ENCODE measurements at places on chromosomes 6 and 20.

GRCh38 chr20:22006306-22006705 is 300.8 kb downstream of the PAX1 start:
- DNase-seq: no peak

- no peak for DNase-seq
Observed at GRCh38 chr6:43706788-43707187, 19.2 kb upstream of the MRPS18A start.

- peak; percentile 21 for DNase-seq
Observed at GRCh38 chr20:56964901-56965300, 301.5 kb downstream of the BMP7 start.

- DNase-seq: no peak
Observed at GRCh38 chr6:105485456-105485855, 82.6 kb upstream of the PREP start.

- no peak for DNase-seq
Observed at GRCh38 chr6:3693831-3694230, 57.7 kb downstream of the PXDC1 start.

GRCh38 chr6:146912730-146913685 is 291.2 kb upstream of the STXBP5 start:
- DNase-seq: no peak

DNA sequence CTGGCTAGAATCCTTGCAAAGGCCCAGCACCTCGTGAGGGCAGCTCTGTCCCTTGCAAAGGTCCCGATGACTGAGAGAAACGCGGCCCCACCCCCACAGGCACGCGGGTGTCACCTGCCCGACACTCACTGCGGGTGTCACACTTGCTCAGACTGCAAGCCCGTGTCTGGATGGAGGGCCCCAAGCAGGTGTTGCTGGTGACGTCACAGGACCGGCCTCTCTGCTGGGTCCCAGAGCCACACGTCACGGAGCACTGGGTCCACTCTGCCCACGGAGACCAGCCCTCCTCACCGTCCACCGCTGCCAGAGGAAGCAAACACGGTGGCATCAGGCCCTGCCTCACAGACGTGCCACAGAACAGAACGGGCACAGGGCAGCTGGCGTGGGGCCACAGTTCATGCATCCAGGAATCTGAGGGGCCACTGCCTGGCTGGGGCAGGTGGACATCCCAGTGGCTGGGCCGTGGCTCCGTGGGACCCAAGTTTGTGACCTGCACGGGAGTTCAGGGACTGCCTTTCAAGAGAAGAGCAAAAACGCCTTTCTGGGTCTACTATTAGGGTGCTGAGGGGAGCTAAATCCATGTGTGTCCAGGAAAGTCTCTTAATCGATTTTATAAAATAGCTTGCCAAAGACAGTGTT is 16.0 kb downstream of the THBS2 start:
- no peak for DNase-seq

GRCh38 chr20:23776067-23776771 is 25.5 kb upstream of the CST1 start:
- peak; percentile 36 for DNase-seq

DNA sequence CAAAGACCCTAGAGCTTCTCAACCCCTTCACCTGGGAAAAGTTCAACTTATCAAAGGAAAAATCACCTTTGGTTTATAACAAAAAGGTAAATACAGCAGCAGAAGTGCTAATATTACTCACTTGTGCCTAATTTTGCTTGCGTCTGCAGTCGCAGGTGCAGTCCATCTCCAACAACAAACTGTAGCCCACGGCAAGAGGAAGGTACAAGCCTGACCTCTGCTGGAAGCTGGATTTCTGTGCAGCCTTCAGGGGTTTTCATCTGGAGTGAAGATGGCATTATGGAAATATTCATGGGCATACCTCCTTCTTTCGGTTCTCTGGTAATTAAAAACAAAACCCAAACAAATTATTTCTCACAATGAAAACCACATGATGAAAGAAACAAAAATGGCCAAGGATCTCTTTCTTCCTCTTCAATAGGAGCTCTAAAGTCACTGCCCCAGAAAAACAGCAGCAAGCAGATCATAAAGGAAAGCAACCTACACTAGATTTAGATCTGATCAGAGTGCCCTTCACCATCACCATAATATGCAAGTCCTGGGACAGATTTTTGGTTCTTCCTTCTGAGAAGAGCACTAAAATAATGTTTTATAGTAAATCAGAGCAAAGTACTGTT is 7.8 kb downstream of the UBE3D start:
- peak; percentile 42 for DNase-seq

GRCh38 chr6:116797585-116797984 is 31.3 kb downstream of the GPRC6A start:
- DNase-seq: no peak

GRCh38 chr20:59770270-59770669 is 163.2 kb downstream of the SYCP2 start:
- no peak for DNase-seq

DNA sequence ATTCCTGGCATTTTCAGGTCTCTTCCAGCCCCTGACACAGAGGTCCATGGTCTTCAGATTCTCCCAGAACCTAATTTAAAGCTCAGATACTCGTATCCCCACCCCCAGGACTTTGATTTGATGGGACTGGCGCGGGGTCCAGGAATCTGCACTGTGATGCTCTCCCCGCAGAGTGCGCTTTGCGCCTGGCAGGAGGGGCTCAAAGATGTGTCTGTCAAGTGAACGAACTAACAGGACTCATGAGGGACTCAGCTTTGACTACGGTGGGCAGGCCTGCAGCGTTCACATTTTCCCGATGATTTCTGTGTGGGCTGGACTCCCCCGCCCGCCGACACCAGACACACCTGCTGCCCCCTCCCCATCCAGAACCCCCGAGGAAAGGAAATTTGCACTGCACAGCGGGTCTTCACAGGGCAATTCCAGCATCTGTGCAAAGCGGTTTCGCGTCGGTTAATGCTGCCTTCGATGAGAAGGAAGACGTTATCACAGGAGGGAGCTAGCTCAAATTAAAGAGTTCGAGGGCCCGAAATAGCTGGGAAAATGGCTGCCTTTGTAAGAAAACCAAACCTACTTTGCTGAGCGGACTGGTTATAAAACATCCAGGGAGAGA is 90.2 kb downstream of the ZDHHC14 start:
- DNase-seq: no peak

DNA sequence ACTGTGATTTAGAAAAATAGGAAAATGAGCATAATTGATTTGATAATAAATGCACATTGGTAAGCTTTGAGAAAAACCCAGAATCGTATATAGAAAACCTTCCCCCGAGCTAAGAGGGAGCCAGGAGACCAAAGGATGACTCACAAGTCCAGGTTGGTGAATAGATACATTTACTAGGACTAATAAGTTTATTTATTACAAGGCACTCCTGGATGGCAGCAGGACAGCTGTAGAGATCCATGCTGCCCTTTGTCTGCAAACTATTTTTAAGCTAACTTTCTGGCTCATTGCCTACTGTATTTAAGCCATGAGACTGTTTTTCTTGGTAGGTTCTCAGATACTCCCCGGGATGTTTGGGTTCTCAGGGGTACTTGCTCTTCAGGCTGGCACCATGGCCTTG is 13.4 kb downstream of the CASP8AP2 start:
- DNase-seq: no peak

DNA sequence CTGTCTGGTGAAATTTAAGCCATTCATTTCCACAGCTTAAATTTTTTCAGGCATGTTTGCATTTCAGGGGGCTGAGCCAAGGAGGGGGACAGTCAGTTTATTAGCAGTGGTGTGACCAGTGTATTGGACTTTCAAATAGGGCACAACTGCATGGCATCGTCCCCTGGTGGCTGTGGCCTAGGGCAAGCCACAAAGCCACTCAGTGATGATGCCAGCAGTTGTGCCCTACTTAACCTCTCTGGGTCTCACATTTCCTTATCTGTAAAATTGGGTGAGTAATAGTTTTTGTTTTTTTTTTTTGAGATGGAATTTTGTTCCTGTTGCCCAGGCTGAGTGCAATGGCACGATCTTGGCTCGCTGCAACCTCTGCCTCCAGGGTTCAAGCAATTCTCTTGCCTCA is 48.0 kb downstream of the CDC5L start:
- no peak for DNase-seq

DNA sequence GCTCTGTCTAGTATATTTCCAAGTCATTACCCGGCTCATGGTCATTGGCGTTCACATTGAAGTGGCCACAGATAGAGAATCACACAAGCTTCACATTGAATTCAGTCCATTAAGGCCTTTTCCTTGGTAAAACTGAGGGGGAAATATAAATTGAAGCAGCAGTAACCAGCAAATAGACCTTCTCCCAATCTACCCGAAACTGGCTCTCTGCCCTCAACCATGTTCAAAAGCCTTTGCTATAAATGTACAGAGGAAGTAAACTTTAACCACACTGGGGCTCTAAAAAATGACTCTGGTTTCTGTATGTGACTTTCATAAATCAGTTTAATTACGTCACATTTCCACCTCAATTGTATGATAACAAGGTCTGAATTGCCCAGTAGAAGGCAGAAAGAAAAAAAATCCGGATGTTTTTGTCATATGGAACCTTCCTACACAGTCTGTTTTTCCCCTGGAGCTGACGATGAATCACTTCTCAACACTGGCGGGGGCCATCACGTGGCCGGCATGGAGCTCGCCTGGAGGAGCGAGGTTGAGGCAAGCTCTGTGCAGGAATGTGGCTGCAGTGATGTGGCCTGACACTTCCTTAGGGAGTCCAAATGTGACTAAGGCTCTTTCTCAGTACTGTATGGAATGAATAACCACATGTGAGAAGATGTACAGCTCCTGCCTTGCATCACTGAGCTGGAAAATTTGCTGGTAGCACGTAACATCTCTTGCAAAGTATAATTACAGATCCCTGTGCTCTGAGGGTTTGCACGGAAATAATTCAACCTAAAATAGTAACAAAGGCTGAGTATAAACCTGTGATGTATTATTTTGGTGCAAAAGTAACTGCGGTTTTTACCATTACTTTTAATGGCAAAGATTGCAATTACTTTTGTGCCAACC is 58.6 kb upstream of the SNX9 start:
- peak; percentile 72 for DNase-seq

DNA sequence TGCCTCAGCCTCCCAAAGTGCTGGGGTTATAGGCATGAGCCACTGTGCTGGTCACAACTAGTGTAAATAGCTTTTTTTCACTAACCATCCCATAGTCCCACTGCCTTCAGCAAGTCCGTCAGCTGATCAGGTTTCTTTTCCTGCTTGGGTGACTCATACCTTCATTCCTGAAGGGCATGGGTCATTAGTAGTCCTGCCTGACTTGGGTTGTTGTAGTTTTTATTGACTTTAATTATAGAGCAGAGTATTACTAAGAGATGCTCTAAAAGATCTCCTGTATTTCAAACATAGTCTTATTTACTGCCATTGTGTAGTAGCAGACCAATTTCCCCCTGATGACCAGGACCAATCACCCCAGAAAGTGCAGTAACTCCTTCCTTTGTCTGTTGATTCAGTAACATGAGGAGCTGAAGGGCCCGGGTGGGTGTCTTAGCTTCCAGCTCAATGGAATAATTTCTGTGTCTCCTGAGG is 25.8 kb downstream of the HLA-C start:
- DNase-seq: no peak

GRCh38 chr6:88177961-88178464 is 11.9 kb upstream of the CNR1 start:
- no peak for DNase-seq

DNA sequence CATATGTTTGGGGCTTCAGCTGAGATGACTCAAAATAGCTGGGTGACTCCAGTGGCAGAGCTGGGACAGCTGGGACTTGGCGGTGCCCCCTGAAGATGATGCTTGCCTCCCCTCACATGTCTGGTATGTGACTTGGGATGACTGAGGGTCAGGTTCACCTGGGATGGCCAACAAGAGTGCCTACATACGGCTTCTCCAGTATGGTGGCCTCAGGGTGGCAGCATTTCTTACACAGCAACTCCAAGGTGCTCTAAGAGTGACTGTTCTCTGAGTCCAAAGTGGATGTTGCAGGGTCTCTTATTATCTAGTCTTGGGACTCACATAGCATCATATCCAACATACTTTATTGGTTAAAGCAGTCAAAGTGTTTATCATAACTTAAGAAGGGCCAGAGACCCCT is 87.8 kb upstream of the CENPW start:
- DNase-seq: no peak

DNA sequence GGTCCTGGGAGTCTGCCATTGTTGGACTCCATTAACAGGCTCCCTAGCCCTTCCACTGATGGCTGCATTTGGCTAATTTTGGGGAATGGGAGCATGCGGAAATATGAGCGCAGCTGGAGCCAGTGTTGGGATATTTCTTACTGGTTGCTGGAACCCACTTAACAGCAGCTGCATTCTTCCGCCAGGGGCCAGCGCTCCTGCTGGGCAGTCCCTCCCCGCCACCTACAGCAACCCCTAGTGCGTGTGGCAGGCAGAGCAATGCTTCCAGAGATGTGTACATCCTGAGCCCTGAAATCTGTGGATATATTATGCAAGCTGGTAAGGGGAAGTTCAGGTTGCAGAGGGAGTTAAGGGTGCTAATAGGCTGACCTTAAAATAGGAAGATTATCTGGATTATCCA is 16.4 kb downstream of the CST8 start:
- DNase-seq: no peak

DNA sequence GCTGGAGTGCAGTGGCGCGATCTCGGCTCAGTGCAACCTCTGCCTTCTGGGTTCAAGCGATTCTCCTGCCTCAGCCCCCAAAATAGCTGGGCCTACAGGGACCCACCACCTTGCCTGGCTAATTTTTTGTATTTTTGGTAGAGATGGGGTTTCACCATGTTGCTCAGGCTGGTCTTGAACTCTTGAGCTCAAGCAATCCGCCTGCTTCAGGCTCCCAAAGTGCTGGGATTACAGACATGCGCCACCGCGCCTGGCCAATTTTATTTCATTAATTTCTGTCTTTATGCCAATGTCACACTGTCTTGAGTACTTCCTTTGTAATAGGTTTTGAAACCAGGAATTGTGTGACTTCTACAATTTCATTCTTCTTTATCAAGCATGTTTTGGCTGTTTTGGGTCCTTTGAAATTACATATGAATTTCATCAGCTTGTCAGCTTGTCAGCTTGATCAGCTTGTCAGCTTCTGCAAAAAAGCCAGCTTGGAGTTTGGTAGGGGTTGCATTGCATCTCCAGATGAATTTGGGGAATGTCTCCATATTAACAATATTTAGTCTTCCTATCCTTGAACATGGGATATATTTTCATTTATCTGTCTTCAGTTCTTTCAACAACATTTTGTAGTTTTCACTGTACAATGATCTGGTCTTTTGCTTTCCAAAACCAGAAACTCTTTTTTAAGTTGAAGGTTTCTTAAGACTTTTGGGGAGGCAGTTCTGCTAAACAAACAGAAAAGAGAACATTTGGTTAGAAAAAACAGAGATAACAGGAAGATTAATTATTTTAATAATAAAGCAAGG is 20.8 kb downstream of the ZFAND3 start:
- no peak for DNase-seq
